ENCODE measurements at places on chromosomes 5 and 9.

- no peak for DNase-seq
These were observed 258.0 kb downstream of the EBF1 start for GRCh38 chr5:158841481-158842276.

- DNase-seq, result no peak
These were observed 23.1 kb upstream of the FRRS1L start for GRCh38 chr9:109190151-109190550.

DNA sequence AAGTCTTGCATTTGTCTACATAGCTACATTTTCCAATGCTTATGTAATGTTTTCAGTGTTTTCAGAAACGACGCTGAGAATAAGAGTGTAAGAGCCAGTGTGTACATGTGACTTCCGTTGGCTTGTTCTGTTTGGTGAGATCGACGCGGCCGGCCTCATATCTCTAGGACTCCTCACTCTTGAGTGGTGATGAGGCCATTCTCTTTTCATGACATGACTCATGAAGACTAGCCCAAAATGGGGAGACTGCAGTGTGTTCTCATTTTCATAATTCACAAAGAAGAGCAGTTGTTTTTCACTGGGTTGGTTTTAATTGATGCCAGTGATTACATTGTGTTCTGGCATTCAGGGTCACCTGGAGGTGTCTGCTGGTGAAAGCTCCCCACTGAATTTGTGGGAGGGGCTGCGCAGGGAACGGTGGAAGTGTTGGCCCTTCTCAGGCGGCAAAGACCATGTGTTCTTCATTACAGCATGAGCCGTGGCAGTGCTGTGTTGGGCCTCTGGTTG, 131.5 kb upstream of the OTULINL start:
- DNase-seq, result no peak

DNA sequence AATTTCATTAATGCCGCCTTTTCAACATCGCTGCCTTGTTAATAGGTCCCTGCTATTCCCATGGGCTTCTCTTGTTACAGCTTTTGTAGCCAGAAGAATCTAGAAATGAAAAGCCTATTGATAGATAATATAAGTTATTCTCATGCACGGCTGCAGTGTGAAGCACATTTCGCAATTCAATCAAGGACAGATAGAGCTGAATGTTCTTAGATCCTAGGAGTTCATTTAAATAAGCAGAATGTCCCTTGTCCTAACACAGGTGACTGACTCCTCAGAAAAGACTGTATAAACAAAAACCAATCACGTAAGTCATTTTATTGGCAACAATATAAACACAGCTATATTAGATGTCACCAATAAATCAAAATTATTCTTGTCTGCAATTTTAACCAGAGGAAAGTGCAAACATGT, 9.4 kb downstream of the GLIS3 start:
- DNase-seq, result no peak

GRCh38 chr5:7080501-7080900, 315.4 kb upstream of the ADCY2 start:
- no peak for DNase-seq

DNA sequence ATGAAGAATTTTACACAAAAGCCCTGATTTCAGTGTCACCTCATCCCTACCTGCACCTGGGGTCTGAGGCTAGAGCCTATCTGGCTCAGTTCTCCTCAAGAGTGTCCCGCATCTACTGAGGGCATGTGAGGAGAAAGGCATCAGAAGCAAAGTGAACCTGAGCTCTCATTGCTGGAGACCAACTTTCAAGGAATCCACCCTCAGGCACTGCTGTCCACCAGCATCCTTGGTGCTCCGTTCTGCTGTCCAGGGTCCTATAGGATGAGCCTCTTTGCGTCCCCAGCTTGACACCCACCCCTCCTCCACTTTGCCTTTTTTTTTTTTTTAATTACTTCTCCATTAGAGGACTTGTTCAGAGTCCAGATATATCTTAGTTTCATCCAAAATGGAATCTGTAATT, 49.5 kb downstream of the CAMSAP1 start:
- DNase-seq, result no peak

Data from activated T-cell treated with anti-CD3 and anti-CD28 coated beads for 4 hours (primary cell).